AG10803 (cell line): ENCODE measurements at places on chromosomes 5 and 9.

DNA sequence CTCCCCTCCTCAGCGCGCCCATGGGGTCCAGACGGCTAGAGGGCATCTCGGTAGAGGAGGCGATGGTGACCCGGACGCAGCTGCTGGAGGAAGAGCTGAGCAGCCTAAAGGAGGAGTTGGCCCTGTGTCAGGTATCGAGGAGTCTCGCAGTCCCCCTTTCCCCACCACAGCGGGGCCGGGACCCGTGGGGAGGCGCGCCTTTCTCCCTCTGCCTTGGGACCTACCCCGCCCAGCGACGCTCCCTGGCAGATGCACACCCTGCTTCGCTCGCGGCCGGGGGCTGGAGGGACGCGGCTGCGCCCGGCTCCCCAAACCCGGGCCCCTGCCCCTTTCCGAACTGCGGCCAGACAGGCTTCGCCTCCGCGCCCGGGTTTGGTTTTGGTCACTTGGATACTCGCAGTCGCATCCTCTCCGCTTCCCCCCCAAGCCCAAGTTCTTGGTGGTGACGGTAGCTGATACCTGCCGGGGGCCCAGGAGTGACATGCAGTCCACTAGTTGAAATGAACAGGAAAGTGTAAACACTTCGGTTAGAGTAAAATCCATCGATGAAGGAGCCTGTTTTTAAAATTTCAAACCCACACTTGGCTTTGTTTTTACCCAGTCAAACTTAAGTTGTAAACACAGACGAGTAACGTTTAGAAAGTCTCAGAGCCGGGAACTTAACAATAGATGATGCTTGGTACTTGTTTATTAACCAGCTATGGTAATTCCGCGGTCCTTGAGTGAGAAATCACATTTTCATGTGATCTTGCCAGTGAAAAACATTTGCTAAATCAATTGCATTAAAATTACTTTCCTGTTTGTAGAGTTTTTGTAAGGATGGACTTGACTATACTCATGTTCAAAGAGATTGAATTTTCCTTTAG is 688 bp downstream of the CNTLN start:
- DNase-seq = peak; percentile 50

- DNase-seq = peak; percentile 80
Observed at GRCh38 chr9:132901858-132902831, 23.4 kb downstream of the SPACA9 start.

- DNase-seq = no peak
Observed at GRCh38 chr9:127142291-127142690, 19.9 kb upstream of the ANGPTL2 start.

GRCh38 chr9:105308461-105309341 is 64.2 kb downstream of the SLC44A1 start:
- DNase-seq = no peak

- DNase-seq = no peak
Observed at GRCh38 chr9:33065157-33066076, 11.1 kb downstream of the SMU1 start.

DNA sequence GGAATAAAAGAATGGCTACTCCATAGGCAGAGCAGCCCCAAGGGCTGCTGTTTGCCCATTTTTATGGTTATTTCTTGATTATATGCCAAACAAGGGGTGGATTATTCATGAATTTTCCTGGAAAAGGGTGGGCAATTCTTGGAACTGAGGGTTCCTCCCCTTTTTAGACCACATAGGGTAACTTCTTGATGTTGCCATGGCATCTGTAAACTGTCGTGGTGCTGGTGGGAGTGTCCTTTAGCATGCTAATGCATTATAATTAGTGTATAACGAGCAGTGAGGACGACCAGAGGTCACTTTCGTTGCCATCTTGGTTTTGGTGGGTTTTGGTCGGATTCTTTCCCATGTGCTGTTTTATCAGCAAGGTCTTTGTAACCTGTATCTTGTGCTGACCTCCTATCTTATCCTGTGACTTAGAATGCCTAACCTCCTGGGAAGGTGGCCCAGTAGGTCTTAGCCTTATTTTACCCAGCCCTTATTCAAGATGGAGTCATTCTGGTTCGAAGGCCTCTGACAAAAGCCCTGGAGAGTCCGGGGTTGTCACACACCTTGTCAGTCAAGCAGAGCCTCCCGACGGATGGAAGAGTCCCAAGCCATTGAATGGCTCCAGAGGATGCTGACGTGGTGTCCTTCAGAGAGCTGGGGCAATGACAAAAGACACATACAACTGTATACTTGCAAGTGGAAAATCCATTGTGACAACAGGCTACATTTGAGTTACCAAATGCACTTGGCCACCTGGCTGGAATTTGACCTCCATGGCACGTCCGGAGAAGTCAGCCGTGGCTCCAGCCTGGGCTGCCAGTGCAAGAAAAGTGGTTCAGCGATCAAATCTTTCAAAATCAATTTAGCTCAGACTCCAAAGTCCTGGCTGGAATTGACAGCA is 67.1 kb upstream of the CLINT1 start:
- DNase-seq = no peak

GRCh38 chr5:180802325-180803180 is at the start of gene MGAT1:
Gene MGAT1, minus strand, starts transcription at chr5:180802806. Its CDS starts 9,835 bp downstream, at chr5:180792971.
- peak; percentile 88 for DNase-seq

DNA sequence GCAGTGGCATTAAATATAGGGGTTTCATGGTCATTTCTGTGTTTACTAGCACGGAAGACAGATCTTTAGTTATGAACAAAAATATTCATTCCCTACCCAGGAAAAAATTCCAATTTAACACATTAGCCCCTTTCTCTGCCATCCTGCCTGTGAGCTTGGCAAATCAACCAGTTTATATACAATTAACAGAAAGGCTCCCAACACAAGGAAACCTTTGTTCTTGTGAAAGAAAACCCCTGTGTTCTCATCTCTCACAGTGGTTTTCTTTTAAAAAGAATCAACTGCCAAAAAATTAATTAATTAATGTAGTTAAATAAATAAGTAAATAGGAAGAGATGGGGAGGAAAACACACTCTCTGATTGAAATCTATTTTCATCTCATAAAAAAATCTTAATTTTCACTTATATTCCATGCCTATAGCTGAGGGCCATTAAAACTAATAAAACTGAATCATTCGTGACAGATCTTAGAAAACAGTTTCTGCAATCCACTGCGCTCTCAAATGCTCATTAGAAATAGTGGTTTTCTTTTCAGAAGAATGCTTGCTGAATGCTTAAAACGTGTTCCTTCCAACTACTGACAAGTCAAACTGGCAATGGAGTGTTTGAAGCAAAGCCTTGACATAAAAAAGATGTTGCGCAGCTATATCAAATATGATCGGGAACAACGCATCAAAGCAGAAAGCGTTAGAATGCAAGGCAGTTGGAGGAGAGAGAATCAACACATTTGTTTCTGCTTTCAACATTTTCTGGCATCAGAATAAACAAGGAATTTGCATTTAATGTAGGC is 387.7 kb downstream of the TLR4 start:
- DNase-seq = no peak

GRCh38 chr9:128607642-128608350 is 48.9 kb downstream of the DYNC2I2 start:
- DNase-seq = peak; percentile 55

DNA sequence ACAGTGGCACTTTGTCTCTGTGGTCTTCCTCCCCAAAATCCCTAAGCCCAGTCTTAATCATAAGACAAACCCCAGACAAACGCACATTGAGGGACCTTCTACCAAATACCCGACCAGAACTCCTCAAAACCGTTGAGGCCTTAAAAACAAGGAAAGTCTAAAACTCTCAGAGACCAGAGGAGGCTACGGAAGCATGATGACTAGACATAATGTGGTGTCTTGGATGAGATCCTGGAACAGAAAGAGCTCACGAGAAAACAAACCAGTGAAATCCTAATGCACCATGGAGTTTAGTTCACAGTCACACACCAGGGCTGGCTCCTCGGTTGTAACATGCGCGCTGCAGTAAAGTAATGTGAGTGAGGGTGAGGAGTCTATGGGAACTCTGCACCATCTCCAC is 58.4 kb downstream of the OTULIN start:
- DNase-seq = no peak

GRCh38 chr5:15621094-15621493 is 121.1 kb downstream of the FBXL7 start:
- peak; percentile 89 for DNase-seq

GRCh38 chr9:113410207-113410864 is at the start of the genes C9orf43 and POLE3:
Gene C9orf43, plus strand, starts transcription at chr9:113410747. Its CDS starts 2,747 bp downstream, at chr9:113413494.
Gene POLE3, minus strand, starts transcription at chr9:113410675. Its CDS starts 382 bp downstream, at chr9:113410293.
- DNase-seq = peak; percentile 93

GRCh38 chr9:137310189-137311052 is 8.3 kb upstream of the NRARP start:
- DNase-seq = no peak

- no peak for DNase-seq
Observed at GRCh38 chr9:115306865-115307264, 188.9 kb upstream of the TNC start.

GRCh38 chr5:98816582-98817222 is 43.2 kb downstream of the RGMB start:
- DNase-seq = no peak

GRCh38 chr5:55969956-55970355 is 24.8 kb downstream of the IL6ST start:
- DNase-seq = peak; percentile 31

DNA sequence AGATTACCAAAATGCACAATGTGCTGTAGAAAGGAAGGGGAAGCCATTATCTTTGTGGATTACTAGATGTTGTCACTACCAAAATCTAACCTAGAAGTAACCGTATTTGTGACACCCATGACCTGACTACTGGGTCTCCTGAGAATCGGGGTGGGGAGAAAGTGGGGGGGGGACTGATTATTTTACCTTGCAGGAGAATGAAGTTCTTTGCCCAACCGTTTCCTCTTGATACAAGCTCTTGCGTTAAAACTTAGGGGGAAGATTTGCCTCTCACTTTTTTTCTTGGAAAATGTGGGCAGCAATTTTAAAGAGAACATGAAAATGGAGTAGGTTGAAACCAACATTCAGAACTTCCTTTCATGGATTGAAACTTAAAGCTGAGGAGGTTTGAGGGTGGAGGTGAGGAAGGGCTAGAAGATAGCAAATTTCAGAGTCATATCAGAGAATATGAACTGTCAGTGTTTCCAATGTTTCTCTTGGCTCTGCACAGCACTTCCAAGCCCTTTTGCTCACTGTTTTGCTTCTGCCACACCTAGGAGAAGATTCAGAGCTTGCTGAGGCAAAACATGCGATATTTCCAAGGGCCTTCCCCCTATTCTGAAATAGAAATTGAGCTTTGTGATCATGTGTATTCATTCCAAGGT is 280.8 kb downstream of the AOPEP start:
- no peak for DNase-seq

GRCh38 chr5:84437673-84438315 is 53.1 kb upstream of the EDIL3 start:
- peak; percentile 61 for DNase-seq

- no peak for DNase-seq
Observed at GRCh38 chr5:58746321-58746720, 163.4 kb downstream of the RAB3C start.

DNA sequence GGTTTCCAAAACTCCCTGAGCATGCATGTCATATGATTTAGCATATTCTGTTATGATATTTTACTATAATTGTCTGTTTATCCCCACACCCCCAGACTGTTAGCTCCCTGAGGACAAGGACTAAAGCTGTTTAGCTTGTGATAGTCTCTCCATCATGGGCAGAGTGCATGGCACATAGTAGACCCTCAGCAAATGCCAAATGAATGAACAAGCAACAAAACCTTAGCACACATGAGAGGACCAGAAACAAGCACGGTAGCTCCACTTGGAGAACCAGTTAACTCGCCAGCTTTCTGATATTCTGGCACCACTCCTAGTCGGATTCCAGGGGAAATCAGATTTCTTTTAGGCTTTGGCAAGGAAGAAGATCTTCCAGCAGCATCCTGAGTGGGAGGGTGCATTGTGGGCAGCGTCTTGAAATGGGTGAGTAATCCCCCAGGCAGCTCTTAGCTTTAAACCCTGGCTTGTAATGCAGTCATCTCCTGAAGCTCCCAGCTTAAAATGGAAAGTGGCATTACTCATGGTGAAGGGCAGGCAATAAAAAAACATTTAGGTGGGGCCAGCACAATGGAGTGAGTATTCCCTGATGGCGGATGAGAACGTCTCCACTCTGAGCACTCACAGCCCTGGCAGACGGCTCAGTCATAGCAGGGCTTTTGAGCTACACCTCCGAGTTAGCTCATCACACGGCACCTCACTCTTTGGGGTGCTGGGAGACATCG is 41.1 kb downstream of the FGF1 start:
- peak; percentile 100 for DNase-seq

- no peak for DNase-seq
Observed at GRCh38 chr5:133934822-133935666, 33.4 kb downstream of the C5orf15 start.

DNA sequence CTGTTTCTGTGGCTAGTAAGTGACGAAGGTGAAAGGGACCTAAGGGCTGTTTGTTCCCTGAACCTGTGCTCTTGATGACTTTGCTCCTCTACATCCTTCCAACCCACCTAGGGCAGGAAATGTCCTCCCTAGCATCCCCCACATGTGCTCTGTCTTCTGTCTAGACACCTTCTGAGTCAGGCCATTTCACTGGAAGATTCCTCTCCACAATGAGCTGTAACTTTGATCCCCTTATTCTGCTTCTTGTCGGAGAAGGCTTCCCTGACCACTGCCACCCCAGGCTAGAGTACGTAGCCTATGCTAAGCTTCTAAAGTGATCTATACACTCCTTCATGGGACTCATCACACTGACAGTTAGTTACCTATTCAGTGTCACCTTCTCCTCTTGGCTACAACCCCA is 21.7 kb downstream of the SPAAR start:
- DNase-seq = no peak

- DNase-seq = no peak
Observed at GRCh38 chr9:104094534-104095015, 466 bp downstream of the SMC2 start.

DNA sequence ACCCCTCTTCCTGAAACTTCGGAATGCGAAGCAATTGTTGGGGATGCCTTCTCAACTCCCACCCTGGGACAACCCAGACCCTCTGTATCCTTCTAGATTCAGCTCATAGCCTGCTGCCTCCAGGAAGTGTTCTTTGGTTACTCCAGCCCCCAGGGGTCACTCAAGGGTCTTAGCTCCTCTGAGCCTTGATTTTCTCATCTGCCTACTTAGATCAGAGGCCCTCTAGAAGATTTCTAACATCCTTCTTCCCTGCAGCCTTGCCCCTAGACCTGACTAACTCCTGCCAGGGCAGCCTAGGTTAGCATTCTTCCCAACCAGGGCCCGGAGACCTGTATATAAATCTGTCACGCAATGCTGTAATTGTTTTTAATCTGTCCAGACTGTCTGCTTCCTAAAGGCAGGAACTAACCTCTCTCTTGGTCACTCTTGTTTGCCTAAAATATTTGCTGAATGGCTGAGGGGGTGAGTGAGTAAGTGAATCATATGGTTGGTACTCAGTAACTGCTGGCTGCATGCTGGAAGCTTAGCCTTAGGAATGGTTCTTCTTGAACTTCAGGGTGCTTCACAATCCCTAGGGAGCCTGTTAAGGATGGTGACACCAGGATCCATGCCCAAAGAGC is 8.2 kb downstream of the GALNT10 start:
- DNase-seq = peak; percentile 87

GRCh38 chr5:110588286-110588980 is 138.0 kb downstream of the TMEM232 start:
- DNase-seq = peak; percentile 36

DNA sequence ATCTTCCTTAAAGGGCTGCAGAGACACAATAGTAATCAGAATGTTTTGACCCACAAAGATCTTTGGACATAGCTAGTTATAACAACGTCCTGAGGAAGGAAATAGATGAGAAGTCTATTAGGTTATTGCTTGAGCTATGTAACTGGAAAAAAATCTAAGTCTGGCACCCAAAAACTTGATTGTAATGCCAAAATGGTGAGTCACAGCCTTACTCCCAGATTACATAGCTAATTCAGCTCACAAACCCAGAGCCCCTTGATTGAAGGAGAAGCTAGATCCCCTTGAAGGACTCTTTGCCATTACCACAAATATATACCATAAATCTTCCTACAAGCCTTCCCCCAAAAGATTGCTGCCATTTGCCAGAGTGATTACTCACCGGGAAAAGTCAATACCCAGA is 341.8 kb upstream of the KIF2A start:
- peak; percentile 79 for DNase-seq
